ENCODE measurements at places on chromosomes 6 and 20.

GRCh38 chr20:61520893-61521460 is 268.9 kb downstream of the CDH4 start:
- DNase-seq: no peak

DNA sequence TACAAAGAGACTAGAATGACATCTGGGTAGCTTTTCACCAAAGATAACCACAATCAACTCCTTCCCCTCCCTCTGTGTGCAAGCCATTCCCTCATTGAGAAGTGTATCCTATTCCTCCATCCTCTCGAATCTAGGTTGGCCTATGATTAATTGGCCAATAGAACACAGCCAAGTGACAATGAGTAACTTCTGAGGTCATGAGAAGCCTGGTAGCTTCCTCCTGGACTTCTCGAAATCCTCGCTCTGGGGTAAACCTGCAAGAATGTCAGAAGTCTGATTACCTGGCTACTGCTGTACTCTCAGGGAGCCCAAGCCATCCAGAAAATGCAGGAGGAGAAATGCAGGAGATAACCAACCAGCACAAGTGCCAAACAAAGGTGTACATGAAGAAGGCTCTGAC is 13.1 kb downstream of the ARHGAP18 start:
- no peak for DNase-seq

DNA sequence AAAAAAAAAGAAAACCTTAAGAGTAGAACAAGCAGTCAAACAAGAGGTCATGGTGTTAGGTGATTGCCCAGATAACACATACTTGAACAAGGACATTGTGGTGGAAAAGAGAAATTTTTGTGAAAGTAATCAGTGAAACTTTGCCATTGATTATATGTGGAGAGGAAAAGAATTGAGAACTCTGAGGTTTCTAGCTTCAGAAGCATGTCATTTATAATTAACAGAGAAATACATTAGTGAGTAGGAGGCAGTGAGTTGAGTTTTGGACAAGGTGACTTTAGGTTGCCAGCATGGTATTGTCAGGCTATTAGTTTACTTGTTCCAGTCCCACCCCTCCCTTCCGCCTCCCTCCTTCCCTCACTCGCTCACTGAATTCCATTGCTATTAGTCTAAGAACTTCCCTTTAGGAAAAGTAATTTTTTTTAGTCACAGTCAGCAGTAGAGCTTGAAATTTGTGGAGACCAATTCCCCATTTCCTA is 17.2 kb downstream of the TAB2 start:
- no peak for DNase-seq

DNA sequence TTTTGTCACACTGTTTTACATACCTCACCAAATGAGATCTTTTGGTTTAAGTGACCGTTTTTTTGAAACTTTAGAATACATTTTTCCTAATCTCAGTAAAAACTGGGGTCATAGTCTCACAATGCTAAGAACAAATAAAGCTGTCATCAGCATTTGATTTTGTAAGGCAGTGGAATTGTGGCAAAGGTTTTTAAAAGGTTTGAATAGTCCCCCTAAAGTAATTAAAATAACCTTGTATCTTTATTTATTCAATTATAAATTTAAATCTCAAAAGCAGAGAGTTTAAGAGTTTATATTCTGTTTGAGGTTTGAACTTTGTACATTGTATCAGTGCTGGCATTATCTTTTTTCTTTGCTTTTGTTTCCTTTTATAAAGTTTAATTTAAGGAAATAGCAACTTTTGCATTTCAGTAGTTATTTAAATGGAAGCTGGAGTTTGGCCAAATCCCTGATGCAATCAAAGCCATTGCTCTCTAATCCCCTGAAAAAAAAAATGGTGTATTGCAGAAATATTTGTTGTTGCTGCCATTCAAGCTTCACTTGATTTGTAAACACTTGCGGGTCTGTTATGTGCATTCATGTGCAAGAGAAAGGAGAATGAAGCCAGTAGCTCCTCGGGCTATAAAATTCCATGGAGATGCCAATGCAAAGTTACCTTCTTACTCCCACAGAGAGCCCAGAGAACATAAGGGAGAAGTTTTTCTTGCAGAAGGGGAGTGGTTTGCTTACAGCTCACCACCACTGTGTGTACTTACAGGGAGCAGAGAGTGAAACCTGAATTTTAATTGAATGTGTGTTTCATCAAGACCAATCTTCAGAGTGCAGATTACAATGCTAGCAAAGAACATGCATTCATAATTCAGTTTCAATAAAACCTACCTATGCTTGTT is 391.8 kb downstream of the ARHGAP18 start:
- no peak for DNase-seq

DNA sequence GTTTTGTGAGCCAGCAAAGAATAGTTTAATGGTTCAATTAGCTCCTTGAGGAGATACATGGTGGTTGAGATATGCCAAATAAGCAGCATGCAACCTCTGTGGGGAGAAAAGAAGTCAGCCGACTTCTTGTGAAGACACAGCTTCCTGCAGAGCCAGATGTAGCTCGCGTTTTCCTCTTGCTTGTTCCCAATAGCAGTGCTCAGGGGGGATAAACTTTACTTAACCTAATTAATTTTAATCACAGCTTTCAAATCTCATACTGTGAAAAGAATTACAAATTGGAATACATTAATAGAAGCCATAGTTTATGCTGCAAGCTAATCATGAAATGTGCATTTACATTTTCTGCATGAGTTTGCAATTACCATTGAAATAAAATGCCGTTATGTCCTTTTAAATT is 106.2 kb downstream of the MAP3K7 start:
- no peak for DNase-seq

GRCh38 chr6:74638412-74638811 is 567.4 kb downstream of the COL12A1 start:
- no peak for DNase-seq

DNA sequence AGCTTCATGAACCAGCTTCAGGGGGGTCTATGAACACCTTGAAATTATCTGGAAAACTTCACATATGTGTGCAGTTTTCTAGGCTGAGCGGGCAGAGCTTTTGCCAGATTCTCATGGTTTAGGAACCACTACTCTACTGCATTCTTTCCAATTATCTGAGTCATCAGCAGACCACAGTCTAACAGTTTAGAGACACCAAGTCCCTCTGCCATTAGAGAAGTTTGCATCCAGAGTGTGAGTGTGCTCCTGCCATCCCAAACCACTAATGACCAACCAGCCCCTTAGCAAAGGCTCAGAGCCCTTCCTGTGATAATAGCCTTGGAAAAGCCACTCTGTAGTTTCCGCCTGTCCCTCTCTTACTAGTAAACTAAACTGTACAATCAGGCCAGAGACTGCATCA is 96.8 kb downstream of the PHACTR1 start:
- no peak for DNase-seq

DNA sequence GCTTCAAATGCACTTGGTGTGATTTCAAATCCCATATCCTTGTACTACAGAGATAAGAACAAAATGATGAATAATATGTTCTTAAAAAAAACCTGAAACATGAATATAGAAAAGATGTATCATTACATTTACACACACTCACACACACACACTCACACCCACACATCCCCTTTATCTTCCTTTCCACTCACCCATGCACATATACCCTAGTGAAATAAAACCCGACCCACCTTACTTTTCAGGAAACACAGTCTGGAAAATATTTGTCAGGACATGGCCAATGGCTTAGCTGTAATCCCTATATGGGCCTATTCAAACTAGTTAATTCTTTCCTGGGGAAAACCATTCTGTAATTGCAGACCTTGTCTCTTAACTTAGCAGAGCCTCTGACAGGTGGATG is 60.8 kb upstream of the EDN1 start:
- no peak for DNase-seq

- no peak for DNase-seq
Observed at GRCh38 chr6:104941729-104942091, 15.2 kb upstream of the LIN28B start.

DNA sequence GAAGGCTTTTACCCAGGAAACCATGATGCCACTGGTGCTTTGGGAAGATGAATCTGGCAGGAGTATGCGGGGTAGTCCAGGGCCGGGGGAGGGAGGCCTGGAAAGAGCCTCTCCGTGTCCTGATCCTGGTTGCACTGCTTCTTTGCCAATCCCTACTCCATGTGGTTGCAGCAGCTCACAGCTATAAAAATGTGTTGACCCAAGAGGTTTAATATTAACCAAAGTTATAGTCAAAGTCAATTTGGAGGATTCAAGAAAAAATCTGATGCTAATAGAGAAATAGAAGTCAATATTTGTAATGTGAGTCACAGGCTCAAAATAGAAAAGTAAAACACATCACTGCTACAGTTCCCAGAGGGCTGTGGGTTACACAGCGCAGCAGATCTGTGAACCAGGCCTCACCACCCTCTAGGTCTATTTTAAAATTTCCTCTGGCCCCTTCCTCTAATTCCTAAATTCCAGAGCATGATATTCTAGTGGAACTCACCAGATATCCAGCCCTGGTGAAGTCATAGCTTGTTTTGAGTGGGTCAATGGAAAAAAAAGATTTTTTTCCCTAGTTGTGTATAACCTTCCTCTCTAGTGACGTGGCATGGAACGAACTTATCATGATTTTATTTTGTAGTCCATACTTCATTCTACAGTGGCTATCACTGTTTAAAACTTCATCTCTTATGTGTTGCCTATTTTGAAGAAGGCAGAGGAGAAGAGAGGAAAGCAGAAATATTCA is 63.2 kb upstream of the BMP2 start:
- no peak for DNase-seq

DNA sequence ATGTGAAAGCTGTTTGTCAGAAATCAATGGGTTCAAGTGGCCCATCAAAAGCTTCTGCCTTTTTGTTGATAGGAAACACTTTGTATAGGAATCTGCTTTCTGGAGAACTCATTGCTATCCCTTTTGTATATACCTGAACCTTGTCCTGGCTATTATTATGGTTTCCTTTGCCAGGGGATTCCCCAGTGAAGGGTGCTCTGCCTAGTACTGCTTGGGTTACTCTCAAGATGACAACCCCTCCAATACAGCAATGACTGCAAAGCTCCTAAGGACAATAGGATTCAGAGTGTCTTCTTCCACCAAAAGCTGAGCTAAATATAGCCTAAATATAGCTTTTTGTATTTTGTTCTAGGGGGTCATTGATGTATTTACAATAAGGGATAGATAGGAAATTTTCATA is 54.0 kb upstream of the PTPRK start:
- no peak for DNase-seq

DNA sequence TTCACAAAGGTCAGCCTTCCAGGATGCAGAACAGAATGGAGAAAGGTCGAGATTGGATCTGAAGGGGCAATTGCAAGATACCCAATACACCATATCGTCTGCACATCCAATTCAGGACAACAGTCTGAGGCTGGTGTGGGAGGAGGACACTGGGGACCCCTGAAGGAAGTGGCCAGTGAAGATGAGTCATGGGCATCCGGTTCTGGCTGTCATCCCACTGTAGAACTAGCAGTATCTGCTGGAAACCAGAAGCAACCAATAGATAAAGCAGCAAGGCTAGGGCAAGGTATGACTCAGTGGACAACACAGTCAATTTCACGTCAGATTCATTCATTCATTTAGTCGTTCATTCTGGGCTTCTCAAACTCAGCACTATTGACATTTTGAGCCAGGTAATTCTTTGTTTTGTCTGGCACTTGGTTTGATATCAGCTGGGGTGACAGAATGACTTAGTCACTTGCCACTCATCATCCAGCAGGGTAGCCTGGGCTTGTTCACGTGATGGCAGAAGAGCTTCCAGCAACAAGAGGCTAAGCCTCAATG is 30.3 kb upstream of the SHLD1 start:
- DNase-seq: no peak

DNA sequence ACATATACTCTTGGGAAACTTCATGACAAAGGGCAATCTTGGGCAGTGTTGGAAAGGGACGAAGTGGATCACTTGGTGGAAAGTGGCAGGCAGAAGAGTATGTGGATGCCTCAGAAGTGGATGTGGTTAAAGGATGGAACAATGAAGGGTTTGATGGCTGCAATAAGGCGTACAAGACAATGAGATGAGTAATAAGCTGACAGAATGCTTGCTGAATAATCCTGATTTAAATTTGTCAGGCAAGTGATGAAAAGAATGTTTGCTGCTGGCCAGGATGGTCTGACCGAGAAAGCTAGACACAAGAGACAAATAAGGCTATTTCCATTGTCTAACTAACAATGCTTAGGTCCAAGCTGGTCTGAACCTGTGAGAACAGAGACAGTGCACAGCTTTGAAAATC is 61.6 kb upstream of the CEP85L start:
- DNase-seq: no peak

DNA sequence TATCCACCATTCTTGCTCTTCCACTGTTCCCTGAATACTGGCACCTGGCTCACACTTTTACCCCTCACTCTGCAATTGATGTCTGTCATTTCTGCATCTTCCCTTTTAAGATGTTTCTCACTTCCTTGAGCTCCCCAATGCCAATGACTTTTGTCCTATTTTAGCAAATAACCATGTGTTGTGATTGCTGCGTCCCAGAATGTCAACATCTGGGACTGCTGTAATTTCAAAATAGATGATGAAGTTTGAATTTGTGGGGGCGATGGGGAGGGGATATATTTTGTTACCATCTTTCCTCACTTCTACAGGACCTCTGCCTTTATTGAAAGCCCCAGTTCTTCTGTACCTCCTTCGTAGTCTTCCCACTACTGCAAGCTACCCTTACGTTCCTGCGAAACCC is 40.0 kb upstream of the ADGRF5 start:
- DNase-seq: no peak

DNA sequence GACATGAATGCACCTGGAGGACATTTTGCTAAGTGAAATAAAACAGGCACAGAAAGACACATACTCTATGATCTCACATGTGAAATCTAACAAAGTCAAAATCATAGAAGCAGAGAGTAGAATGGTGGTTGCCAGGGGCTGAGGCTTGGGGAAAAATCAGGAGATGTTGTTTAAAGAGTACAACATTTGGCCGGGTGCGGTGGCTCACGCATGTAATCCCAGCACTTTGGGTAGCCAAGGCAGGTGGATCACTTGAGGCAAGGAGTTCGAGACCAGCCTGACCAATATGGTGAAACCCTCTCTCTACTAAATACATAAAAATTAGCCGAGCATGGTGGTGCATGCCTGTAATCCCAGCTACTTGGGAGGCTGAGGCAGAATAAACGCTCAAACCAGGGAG is 26.0 kb upstream of the LOC128125822 start:
- no peak for DNase-seq

- DNase-seq: no peak
Observed at GRCh38 chr6:16514249-16514648, 247.0 kb downstream of the ATXN1 start.

DNA sequence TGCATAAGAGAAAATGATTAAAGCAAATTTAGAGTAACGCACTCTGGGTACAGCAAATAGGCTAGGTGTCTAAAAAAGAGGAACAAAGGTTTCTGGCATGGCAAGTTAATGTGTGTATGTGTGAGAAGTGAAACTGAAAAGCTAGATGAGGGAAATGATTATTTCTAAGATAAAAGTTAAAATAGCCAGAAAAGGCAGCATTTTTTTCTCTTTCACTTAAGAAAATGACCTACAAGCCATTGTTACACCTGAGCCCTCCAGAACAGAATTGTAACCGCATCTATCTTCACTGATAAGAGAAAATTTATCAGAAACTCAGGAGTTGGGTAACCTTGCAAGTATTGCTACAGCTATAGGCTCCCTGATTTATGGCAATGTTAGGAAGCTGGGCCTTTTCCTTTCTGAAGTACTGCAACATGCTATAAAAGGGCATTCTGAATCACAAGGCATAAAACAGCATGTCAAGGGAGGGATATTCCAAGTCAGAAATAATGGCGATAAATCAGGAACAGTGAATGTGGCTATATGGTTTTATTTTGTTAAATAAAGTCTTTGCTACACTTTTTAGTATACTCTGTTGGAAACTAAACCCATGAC is 395.3 kb downstream of the TBC1D32 start:
- DNase-seq: no peak
